ENCODE measurements at places on chromosomes 12 and 14.
A peak's percentile ranks its signal among the peaks of the same experiment; 100 is the strongest.

DNA sequence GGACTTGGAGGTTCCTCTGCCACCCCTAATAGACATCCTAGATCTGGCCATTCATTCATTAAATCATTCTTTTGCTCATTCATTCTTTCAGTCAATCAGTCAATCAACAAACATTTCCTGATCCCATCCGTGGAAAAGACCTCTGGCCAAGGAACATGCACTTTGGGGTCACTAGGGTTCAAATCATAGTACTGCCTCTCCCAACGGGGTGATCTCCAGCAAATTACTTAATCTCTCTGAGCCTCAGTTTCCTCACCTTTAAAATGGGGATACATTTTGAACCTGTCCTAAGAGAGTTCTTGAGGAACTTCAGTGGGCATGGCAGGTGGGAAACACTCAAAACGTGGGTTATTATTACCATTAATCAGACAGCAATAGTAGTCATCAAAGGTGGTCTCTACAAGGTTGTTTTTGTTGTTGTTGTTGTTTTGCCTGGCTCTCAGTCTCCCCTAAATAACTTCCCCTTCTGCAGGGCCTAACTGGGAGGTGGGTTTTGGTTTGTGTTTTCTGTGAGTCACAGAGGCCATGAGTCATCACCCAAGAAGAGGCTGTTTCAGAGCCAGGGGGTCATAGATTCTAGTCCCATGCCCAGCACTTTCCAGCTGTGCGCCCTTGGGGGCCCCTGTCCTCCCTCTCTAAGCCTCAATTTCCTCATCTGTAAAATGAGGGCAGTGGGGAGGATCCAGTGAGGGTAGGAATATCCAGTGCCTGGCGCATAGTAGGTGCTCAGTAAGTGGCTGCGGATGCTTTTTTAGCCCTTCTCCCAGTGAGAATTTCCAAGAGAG lies 16.9 kb upstream of the FAM222A start:
- DNase-seq: peak; percentile 59

- DNase-seq: no peak
Measured at GRCh38 chr14:102608064-102608446, 15.6 kb downstream of the RCOR1 start.

DNA sequence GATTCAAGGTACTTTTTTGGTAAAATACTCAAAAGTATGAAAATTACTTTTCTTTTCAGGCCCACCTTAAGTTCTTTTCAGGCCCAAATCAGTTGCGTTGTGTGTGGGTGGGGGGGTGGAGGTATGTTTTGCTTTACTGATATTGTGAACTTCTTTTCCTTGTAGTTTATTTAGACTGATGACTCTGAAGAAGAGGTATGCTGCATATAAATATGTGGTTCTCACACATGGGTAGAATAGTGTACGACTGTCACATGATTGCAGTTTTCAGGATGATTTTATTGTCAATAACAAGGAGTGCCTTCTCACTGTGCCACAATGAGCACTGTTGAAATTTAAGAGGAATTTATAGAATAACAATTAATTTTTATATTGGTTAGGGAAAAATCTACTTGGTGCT lies 166.6 kb upstream of the ATP2B1 start:
- DNase-seq: no peak

DNA sequence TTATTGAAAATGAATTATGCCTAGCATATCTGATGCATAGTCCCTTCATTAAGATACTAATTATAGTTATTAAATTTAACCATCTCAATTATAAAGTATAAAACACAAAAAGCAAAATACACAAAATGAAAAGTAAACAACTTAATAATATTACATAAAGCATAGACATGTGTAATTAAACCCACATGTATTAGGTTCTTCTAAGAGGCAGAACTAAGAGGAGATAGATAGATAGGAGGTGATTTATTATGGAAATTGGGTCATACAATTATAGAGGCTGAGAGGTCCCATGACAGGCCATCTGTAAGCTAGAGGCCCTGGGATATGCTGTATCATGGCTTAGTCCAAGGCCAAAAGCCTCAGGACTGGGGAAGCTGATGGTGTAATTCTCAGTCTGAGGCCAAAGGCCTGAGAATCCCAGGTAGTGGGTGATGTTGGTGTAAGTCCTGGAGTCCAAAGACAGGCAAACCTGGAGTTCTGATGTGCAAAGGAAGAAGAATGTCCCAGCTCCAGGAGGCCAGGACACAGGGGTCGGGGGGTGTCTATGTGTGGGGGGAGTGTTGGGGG lies 953.3 kb downstream of the TRHDE start:
- DNase-seq: no peak

DNA sequence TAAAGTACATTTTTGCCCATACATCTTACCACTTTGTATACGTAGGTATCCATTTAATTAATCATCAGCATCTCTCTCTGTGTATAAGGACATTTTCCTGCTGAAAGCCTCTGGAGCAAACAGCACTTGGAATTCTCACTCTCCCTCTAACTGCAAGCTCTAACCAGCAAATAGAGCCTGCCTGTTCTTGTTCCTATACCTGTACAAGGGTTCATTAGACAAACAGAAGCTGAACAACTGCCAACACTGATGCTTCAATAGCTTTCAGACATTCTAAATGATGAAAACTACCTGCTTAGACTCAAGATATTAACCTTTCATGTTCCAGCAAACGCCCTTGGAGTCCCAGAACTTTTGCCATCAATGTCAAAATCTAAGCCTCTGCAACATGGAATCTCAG lies 98.0 kb downstream of the KCNH5 start:
- DNase-seq: no peak

DNA sequence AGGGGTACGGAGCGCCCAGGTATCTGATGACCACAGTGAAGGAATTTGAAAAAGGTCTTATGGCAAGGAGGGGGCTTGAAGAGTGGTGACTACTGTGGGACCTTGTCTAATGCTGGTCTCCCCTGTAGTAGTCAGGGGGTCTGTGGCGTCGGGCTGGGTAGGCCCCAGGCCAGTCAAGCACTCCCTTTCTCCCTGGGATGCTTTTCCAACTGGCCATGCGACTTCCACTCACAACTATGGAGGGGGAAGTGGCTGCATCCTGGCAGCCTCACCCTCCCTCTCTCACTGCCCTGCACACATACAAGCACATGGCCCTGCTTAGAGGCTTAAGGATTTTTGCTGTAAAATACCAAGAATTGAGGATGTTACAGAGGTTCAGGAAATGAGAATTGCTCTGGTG lies 4.1 kb downstream of the TSPAN11 start:
- DNase-seq: no peak

GRCh38 chr12:87112571-87113345 lies 856.6 kb upstream of the MGAT4C start:
- DNase-seq: no peak

DNA sequence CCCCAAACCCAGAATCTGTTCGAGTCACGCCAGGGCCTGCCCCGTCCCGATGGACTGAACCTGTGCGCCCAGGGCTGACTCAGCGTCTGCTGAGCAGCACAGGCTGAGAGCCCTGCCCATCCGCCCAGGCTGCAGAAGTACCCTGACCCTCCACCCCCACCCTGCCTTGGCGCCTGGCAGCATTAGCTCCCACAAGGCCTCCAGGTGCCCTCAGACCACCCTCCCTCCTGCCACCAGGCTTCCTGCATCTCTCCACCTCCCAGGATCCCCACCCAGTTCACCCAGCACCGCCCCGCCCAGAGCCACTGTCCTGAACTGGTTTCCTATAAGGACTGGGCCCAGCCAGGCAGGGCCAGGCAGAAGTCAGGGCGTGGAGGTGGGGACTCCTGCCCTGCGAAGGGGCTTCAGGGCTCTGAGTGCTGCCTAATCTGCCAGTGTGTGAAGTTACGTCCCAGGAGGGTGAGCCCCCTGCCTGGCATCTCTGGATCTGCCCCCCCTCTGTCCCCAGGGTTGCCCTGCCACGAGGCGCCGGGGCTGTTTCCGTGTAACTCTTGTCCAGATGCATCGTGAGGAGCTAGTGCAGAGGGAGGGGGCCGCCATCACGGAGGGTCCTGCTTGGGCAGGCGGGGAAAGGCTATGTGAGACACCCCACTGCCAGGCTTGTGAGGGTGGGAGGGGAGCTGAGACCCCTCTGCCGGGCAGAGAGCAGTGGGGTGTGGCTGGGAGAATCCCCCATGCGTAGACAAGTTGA lies 9.1 kb downstream of the ADSS1 start:
- DNase-seq: no peak

- no peak for DNase-seq
Measured at GRCh38 chr14:25389948-25390347, 340.0 kb upstream of the STXBP6 start.

DNA sequence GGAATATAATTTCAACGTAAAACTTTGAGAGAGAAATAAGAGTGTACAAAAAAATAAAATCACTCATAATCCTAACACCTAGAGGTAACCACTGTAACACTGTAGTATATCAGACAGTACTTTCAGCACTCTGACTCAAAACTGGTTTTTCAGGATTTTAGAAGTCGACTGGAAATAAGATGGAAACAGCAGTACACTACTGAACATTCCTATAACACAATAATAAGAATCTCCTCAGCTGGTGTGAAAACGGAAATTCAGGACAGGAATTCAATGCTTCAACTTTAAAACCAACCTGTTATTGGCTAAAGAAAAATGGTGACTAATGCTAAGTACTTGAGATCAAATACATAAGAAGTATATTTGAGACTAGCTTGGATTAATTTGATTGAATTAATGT lies 12.3 kb upstream of the PITPNM2 start:
- no peak for DNase-seq

- DNase-seq: no peak
Measured at GRCh38 chr12:10667581-10667980, 6.3 kb downstream of the STYK1 start.

DNA sequence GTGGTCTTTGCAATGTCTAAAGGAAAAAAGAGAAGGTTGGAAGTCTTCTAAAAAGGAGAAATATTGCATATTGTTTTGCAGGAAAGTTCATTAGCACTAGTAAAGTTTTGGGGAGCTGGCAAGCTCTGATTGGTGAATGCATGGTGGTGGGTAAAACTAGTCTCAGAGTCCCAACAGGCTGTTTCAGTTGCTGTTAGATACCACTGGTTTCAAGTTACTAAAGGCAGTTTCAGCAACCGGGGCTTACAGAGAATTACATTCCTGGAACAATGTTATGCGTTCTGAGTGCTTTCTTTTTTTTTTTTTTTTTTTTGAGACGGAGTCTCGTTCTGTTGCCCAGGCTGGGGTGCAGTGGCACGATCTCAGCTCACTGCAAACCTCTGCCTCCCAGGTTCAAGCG lies 208.2 kb downstream of the EPS8 start:
- DNase-seq: no peak

DNA sequence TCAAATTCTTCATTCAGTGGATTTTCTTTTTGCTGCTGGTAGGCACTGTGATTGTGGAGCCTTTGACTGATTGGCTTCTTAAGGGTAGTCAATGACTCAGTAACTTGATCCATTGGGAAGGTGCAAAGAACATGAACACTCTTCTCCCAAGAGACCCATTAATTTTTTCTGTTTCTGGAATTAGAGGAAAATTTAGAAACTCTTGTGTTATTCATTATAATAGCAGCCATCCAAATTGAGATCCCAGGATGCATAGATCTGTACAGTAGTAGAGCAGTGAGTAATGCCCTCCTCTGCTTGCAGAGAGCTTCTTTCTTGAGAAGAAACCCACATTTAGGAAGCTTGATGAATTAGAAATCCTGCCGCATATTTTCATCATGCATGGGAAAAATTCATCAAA lies 63.9 kb downstream of the MYRFL start:
- DNase-seq: no peak

- no peak for DNase-seq
Measured at GRCh38 chr12:94503619-94504018, 44.0 kb upstream of the CEP83 start.

- no peak for DNase-seq
Measured at GRCh38 chr12:4280351-4281163, 7.0 kb downstream of the CCND2 start.

DNA sequence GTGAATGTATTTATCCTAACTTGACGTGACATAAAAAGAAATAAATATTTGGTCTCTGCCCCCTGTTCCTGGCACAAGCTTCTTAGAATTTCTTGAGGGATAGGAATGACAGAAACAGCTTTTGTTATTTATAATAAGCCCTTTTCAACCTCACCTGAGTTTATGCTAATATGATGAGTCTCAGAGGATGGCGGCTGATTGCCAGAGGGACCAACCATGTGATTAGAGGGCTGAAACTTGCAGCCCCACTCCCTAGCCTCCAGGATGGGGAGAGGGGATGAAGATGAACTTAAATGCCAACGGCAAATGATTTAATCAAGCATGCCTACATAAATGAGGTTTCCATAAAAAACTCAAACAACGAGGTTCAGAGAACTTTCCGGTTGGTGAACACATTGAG lies 42.9 kb downstream of the DNAI7 start:
- DNase-seq: no peak

DNA sequence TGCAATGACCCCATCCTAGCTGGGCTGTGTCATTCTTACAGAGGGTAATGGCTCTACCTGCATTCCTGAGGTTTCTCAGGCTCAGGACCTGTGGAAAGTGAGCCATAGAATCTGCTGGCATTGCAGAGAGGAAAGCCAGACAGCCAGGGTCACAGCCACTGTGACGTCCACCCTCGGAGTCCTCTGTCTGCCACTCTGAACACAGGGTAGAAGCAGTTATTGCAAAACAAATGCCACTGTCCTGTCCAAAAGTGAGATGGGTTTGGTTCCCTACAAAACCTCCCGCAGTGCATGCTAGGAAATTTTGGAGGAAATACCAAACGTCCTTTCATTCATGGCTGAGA lies 37.8 kb downstream of the TNFAIP2 start:
- DNase-seq: no peak

- DNase-seq: peak; percentile 4
Measured at GRCh38 chr14:36556811-36557433, 25.5 kb downstream of the NKX2-8 start.

GRCh38 chr14:91258011-91258618 lies 13.6 kb upstream of the GPR68 start:
- peak; percentile 49 for DNase-seq

DNA sequence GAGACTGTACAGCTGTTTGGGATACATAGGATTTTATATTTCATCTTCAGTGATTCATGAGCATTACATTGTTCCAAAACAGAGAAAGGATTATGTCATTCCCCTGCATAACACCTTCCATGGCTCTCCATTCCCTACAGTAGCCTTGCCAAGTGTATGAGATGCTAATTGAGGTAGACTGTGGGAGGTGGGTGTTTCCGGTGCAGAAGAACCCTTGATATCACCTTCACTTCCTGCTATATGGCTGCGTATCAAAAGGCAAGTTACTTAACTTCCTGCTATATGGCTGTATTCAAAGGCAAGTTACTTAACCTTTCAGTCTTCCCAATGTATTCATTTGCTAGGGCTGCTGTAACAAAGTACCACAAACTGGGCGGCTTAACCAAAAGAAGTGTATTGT lies 11.2 kb downstream of the FAR2 start:
- DNase-seq: peak; percentile 80

DNA sequence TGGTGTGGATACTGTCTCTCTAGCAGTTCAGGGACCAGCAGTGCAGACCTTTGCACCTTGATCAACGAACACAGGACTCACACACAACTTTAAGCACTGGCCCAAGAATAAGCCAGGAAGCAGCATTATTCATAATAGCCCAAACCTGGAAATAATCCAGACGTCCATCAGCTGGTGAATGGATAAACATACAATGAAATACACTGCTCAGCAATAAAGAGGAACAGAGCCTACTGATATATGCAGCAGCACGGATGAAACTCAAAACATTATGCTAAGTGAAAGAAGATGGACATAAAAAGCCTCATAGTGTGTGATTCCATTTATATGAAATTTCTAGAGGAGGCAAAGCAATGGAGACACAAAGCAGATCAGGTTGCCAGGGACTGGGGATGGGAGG lies 303.9 kb upstream of the FKBP4 start:
- DNase-seq: no peak

- peak; percentile 13 for DNase-seq
Measured at GRCh38 chr14:31828946-31829868, 247.9 kb upstream of the ARHGAP5 start.

All from MV-4-11 (cell line).